NCI-H526 treated with DMSO at 0.1 percent for 48 hours (cell line): ENCODE measurements at places on chromosomes 6 and 20.
A peak's percentile ranks its signal among the peaks of the same experiment; 100 is the strongest.

GRCh38 chr6:67639161-67639560 is 995.9 kb upstream of the ADGRB3 start:
- no peak for DNase-seq

- no peak for DNase-seq
These were observed 13.6 kb upstream of the GUCA1A start for GRCh38 chr6:42159431-42160024.

GRCh38 chr20:63696628-63697356 is at the start of gene TNFRSF6B:
TSS of gene TNFRSF6B (plus strand) at chr20:63696652. CDS start at chr20:63696768, 116 bp downstream.
- DNase-seq, result no peak

- DNase-seq, result no peak
These were observed 13.2 kb upstream of the IRF4 start for GRCh38 chr6:378090-378957.

- DNase-seq, result no peak
These were observed 73.0 kb upstream of the NRSN1 start for GRCh38 chr6:24053057-24053456.

GRCh38 chr20:21338291-21338690 is 35.2 kb downstream of the XRN2 start:
- DNase-seq, result no peak

- no peak for DNase-seq
These were observed 2.6 kb downstream of the SMIM29 start for GRCh38 chr6:34246249-34246562.

- no peak for DNase-seq
These were observed 18.7 kb downstream of the UQCC2 start for GRCh38 chr6:33692760-33693158.

- DNase-seq, result no peak
These were observed 32.5 kb downstream of the ADGRG6 start for GRCh38 chr6:142334294-142334693.

- DNase-seq, result no peak
These were observed 95.0 kb upstream of the MLN start for GRCh38 chr6:33898771-33899170.

DNA sequence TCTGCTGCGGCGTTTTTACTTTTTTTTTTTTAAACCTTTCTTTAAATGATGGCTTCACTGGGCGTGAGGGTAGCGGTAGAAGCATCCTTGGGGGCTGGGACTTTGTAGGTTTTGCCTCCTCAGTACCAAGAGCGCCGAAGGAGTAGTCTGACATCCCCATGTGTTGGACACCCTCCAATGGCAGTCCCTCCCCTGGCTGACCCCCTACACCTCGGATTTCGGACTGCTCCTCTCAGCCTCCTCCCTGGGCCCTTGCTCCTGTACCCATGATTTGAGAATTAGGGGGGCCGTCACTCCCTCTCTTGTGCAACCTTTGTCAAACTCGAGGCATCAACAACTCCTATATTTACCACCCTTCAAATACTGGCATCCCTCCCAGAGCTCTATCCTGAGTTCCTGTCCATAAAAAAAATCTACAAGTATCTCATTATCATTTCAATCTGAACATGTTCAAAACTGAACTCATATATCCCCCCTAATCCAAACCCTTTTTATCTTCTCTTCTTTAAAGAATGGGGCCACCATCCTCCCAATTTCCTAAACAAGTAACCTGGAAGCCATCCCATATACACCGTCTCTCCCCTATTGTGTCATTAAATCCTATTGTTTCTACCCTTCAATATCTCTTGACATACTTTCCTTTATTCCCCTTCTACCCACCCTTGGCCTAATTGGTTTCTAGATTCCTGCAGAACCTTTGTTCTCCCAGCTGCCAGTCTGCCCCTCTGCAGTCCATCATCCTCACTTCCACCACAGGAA is 1.2 kb upstream of the ARFGEF3 start:
- no peak for DNase-seq

GRCh38 chr6:157597461-157598312 is 216.7 kb downstream of the ZDHHC14 start:
- DNase-seq, result peak; percentile 11

- DNase-seq, result no peak
These were observed 168.1 kb upstream of the HDDC2 start for GRCh38 chr6:125469915-125470314.

GRCh38 chr6:108839083-108839642 is 9.1 kb upstream of the ARMC2 start:
- DNase-seq, result no peak

DNA sequence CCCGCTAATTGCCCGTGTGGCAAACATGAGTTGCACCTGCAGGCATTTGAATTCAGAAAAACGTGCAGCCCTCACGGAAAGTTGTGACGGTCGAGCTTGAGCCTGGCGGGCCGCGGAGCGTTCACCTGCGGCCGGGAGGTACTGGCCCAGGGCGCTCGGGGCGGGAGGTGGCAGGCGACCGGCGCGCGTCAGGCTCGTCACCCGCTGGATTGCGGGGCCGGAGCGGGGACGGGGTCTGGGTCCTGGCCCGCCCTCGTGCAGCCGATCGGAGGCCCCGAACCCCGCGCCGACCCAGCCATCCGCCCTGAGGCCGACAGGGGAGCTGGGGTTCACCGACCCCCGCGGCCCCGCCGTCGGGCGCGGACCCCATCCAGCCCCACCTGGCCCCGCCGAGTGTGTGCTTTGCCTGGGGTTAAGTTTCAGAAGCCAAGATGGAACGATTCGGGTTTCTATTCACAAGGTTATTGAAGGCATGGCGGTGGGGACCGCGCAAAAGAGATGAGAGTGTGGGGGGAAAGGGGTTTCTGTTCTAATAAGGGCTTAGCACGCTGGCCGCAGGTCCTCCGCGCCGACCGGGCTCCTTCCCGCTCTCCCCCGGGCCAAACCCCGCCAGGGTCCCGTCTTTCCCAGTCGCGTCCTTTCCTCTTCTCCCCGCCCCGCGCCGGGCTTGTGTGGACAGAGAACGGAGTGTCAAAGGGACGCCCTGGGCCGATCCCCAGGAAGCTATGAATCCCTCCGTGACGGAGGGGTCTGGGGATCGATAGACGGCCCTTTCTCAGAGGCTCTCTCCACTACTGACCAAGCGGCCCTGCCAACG is 1.6 kb upstream of the HEY2 start:
- DNase-seq, result peak; percentile 26

DNA sequence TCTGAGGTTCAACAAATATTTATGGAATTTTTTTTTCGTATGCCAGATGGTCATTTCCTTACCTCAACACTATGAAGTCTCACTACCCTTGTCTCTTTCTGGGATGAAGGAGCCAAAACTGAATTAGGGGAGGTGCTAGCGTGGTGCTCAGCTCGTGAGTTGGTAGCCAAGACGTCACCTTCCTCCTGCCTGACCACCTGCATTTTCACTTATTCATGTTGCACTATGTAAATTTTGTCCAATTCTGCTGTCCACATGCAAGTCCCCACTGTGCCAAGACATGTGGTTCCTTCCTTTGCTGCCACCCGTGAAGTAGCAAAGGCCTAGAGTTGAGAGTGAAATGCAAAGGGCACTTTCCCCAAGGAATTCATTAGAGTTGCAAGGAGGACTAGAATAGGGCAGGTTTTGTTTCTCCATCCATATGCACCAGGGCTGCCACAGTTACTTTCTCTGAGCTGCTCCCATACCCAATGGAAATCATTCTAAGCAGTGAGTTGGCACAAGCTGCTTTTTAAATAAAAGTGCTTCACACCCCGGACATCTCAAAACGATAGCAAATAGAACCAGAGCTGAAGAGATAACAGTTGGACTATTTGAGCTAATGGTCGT is 591.3 kb upstream of the NOX3 start:
- no peak for DNase-seq

DNA sequence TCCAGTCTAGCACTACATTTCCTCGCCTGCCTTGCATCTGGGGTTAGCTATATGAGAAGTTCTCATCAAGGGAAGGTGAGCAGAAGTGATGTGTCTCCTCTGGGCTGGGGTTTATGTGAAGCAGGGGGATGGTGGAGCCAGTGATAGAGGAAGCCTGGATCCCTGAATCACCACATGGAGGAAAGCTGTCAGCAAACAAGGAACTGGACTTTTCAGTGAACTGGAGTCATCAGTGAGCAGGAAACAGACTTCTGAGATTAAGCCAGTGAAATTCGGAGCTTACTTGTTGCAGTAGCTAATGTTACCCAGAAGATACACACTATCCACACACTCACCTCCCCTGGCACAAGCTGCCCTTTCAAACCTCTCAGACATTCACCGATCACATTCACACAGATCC is 13.4 kb upstream of the TOX2 start:
- DNase-seq, result no peak

GRCh38 chr6:14265049-14266021 is 147.8 kb downstream of the CD83 start:
- DNase-seq, result no peak

GRCh38 chr20:53839423-53840176 is 230.8 kb downstream of the BCAS1 start:
- DNase-seq, result no peak

DNA sequence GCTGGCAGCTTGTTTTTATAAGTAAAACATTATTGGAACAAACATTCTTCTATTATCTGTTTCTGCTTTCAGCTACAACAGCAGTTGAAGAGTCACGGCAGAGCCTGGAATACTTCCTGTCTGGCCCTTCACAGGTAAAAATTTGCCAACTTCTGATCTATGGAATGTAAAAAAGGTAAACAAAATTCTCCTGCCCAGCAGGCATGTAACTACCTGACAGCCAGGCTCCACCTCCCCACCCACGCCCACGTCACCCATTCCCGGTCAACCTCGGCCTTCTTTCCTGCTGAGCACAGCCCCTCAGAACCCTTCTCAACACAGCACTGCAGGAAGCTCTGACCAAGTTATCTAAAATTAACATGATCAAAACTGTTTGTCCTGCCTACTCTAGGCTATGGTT is 166.0 kb downstream of the DLL1 start:
- DNase-seq, result no peak

DNA sequence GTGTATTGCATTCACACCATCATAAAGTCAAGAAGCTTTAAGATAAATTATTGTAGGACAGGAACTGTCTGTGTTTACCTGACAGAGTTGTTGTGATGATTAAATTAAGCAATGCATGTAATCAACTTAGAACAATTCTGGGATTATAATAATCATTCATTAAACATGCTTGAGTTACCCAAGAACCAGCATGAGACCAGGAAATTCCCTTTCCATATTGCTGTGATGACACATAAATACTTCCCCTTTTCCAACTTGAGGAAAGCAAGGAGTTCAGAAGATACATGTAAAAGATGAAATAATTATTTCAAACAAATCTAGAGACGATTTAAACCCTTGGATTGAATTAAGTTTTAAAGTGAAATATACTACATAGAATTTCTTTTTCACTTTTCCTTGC is 404.4 kb downstream of the GJA1 start:
- no peak for DNase-seq

DNA sequence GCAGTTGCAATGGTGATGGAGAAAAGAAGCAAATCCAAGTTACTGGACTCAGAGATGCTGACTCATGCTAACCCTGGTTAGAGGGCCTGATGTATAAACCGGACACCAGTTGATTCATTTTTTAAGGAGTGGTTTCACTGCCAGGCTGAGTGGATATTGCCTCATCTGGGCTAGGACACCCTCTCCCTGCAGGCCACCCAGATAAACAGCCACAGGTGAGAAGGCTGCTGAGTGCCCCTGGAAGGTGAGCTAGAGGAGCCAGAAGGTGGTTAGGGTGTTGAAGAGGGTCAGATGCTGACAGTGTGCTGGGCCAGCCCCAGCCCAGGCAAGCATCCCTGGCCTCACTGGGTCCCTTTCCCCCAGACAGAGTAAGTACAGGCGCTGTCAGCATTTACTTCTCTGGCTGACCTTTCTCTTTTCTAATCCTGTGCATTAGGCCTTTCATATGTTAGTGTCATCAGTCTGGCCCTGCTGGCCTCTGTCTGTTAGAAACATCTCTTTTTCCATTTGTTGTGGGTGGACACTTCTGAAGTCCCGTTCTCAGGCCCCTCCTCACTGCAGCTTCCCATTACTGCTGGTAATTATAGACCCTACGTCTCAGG is 13.5 kb downstream of the EPB41L1 start:
- DNase-seq, result no peak

DNA sequence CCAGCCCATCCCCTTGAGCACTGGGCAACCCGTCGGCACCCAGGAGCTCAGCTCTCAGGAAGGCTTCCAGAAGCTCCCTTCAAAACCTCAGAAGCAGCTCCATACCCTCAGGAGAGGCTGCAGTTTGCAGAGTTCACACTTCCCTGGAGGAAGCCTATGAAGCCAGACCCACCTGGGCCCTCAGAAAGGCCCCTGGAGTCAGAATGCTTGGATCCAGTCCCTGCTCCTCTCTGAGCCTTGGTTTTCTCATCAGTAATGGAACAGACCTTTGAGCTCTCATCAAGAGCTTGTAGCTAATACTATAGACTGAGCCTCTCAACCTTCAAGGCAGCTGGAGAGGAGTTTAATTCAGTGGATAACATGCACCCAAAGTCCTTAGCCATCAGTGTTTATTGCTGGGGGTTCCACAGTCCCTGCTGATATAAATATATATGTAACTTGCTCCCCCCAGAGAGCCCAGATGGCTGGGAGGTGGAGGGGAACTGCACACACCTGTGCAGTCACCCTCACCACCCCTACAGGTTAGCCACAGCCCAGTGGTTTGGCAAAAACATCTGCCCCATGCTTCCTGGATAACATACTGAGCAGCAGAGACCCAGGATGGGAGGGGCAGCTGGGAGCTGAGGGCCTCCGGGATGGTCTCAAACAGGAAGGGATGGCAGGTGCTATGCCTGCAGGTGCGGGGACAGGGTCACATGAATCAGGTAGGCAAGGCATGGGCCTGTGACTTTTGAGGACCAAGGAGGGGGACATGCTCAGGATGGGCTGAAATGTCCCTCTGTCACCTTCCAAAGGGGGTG is 120.1 kb downstream of the SNX5 start:
- no peak for DNase-seq

DNA sequence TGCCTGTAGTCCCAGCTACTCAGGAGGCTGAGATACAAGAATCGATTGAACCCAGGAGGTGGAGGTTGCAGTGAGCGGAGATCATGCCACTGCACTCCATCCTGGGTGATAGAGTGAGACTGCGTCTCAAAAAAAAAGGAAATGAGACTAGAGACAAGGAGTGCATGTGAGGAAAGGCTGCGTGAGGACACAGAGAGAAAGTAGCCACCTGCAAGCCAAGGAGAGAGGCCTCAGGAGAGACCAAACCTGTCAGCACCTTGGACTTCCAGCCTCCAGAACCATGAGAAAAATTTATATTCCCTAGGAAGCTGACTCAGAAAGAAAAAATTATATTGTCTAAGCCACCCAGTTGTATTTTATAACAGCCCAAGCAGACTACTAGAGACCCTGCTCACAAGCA is 7.4 kb upstream of the BEND3 start:
- no peak for DNase-seq
